ENCODE measurements at places on chromosomes 3 and 15.

GRCh38 chr3:122513386-122514122 lies 1.2 kb downstream of the KPNA1 start:
- no peak for DNase-seq

GRCh38 chr3:56115698-56116097 lies 352.6 kb downstream of the ERC2 start:
- no peak for DNase-seq

GRCh38 chr15:42165106-42165505 lies 8.7 kb upstream of the PLA2G4F start:
- no peak for DNase-seq

DNA sequence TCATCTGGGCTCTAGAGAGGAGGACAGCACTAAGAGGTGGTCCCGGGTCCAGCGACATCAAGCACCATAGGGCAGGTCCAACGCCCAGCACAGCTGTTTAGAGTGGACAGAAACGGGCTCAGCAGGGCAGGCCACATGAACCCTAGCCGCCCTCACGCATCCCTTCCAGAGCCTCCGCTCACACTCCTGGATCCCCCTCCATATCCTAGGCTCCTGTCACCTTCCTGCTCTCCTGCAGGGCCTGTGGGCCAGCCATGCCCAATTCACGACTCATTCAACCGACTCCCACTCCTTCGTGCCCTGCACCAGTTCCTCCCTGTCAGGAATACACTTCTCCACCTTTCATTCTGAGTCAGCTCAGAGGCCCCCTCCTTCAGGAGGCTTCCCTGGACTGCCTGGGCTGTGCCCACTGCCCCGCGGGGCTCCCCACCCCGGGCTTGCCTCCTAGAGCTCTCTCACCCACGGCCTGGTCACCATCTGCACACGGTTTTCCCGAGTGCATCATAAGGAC lies 90.2 kb downstream of the LINGO1 start:
- no peak for DNase-seq

GRCh38 chr3:128486681-128487537 lies 6.1 kb downstream of the GATA2 start:
- DNase-seq, result no peak

- no peak for DNase-seq
Observed at GRCh38 chr3:126476166-126477060, 722 bp upstream of the ZXDC start.

- DNase-seq, result no peak
Observed at GRCh38 chr3:37534940-37535339, 326.7 kb upstream of the CTDSPL start.

Measured in stimulated activated CD8-positive, alpha-beta memory T cell treated with anti-CD3 and anti-CD28 coated beads, Interleukin-4, amount 100 ng/mL, for 24 hours (primary cell).